ENCODE measurements at places on chromosomes 5 and 9. TPM values are rescaled to one million over a fixed set of nuclear protein-coding genes. Genes with fewer than 3 reads are reported as not detected.

Gene CARD9
- total RNA-seq: 11.1 TPM

Gene C5orf34
- 1.8 TPM for total RNA-seq

DNA sequence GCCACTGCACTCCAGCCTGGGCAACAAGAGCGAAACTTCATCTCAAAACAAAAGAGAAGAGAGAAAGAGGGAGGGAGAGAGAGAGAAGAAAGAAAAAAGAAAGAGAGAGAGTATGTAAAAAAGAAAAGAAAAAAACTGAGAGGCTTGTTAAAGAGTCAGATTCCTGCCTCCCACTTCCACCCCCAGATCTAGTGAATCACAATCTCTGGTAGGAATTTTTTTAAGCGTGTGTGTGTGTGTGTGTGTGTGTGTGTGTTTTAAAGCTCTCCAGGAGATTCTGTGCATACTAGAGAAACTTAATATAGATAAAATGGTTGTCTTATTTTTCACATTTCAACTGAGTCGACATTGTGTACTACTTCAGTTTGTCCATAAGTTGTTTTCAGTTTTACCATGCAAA is 32.0 kb downstream of the SAR1B start:
- DNase-seq: no peak

GRCh38 chr9:32875242-32875641 is 91.9 kb downstream of the TMEM215 start:
- DNase-seq: no peak

- no peak for DNase-seq
These were observed 6.6 kb upstream of the CNOT6 start for GRCh38 chr5:180487556-180487955.

Measured in left lung (tissue), 14 donors.